Activated CD4-positive, alpha-beta T cell treated with anti-CD3 and anti-CD28 coated beads, Interleukin-2, amount 10 ng/mL, durations not matched to agents 24 days and 14 days (primary cell): ENCODE measurements at places on chromosomes 16 and 17.

DNA sequence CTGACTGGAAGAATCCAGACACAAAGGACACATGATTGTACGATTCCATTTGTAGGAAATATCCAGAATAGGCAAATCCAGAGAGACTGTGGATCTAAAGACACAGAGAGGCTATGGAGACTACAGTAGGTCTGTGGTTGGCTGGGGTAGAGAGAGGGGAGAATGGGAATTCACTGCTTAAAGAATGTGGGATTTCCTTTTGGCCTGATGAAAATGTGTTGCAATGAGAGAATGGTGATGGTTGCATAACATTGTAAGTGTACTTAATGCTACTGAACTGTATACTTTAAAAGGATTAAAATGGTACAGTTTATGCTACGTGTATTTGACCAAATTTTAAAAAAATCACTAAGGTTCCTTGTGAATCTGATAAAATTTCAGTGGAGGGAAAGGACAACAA is 62.1 kb downstream of the GPRC5B start:
- no peak for DNase-seq

- no peak for DNase-seq
These were observed 71.2 kb downstream of the OMG start for GRCh38 chr17:31225831-31226230.

GRCh38 chr17:37368577-37368976 is 7.2 kb upstream of the C17orf78 start:
- no peak for DNase-seq

DNA sequence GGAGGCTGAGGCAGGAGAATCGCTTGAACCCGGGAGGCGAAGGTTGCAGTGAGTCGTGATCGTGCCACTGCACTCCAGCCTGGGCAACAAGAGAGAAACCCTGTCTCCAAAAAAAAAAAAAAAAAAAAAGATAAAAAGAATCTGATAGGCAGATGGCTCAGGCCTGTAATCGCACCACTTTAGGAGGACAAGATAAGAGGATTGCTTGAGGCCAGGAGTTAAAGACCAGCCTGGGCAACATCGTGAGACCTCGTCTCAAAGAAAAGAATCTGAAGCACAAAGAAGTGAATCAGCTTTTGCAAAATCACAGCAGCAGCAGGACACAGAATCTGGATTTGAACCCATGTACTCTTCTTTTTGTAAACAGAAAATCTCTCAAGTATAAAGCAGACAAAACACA is 7.6 kb downstream of the NOB1 start:
- DNase-seq, result no peak
